ENCODE measurements at places on chromosomes 5 and 9.

DNA sequence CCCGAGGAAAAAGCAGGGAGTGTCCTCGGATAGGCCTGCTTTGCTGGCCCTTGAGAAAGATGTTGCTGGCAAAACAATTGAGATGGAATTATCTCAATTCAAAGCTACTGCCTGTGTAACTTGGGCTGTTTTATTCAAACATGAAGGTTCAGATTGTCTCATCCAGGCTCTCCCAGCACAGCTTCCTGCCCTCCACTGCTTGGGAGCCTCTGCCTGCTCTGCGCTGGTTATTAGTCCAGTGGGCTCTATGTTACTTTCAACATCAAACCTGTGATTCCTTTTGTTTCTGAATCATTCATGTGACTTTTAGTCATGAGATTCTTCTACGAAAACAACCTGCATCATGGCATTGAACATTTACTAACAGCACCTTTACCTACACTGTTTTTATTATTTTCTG lies 123.2 kb downstream of the SNCAIP start:
- DNase-seq: no peak

- DNase-seq: peak; percentile 80
Measured at GRCh38 chr9:81410201-81410600, 279.1 kb downstream of the TLE1 start.

- DNase-seq: no peak
Measured at GRCh38 chr9:25994605-25995004, 316.4 kb upstream of the TUSC1 start.

DNA sequence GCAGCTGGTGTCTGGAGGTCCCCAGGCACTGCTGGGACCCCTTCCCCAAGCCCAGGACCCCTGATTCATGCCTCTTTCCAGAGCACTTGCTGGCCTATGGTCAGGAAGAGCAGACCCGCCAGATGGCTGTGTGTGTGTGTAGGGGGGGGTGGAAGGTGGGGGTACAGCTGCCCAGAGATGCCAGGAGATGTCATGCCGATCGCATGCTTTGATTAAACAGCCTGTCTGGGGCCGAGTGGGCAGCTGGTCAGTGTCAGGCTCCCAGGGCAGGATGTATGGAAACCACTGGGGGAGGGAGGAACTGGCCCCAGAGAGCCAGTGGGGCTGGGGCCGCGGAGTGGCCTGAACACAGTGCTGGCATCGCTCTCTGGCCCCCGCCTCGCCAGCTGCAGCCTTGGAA lies 23.7 kb downstream of the RXRA start:
- DNase-seq: no peak

DNA sequence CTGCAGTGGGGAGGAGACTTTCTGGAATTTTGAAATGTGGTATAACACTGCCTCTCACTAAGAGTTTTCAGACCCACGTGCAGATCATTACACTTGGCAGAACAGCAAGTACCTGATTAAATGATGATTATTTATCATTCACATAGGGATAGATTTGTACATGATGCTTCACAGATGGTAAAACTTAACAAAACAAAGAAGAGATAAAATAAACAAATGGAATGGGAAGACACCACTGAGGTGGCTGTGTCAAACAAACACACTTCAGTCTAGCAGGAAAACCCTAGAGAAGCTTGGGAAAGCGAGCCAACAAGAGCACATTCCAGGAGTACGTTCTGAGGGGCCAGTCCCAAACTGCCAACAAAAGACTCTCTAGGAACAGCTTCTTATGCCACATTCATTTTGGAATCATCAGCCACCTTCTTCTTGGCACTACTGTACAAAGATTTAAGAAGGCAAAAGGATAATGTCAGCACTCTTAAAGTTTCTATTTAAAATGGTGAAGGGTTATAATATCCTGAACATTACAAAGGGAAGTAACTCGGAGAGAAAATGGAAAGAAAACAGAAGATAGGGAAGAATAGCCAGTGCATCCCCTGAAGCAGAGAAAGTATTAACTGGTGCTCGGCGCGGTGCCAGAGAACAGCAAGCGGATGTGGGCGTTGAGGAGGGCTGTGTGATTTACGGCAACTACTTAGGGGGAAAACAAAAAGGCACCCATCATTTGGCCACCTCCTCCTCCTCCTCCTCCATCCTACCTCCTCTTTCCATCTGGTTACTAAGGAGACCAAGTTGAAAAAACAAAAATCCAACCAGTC lies 1.6 kb downstream of the MED27 start:
- DNase-seq: peak; percentile 9

DNA sequence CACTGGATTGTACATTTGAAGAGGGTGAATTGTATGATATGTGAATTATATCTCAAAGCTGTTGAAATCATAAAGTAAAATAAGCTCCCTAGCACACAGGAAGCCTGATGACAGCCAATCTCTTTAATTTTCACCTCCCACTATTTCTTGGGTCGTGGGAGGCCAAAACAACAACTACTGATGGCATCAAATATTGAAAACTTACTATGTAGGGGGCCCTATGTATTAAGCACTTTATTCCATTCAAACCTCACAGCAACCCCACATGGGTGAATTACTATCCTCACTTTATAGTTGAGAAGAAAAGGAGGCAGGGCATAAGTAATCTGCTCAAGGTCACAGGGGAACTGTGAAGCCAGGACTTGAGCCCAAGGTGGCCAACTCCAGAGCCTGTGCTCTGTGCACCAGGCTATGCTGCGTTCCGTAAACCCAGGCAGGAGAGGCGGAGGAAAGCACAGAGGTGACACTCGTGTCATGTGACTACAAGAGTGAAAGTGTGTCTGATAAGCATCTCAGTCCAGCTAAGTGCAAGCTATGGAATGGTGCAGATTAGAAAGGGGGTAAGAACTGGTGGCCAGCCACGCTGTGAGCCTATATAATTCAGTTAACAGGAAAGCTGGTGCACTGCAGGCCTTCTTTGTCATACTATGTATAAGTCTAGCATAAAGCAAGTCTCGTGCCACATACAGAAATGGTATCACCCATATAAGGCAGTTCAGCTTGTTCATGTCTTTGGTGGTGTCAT lies 221.0 kb downstream of the DCP2 start:
- no peak for DNase-seq

DNA sequence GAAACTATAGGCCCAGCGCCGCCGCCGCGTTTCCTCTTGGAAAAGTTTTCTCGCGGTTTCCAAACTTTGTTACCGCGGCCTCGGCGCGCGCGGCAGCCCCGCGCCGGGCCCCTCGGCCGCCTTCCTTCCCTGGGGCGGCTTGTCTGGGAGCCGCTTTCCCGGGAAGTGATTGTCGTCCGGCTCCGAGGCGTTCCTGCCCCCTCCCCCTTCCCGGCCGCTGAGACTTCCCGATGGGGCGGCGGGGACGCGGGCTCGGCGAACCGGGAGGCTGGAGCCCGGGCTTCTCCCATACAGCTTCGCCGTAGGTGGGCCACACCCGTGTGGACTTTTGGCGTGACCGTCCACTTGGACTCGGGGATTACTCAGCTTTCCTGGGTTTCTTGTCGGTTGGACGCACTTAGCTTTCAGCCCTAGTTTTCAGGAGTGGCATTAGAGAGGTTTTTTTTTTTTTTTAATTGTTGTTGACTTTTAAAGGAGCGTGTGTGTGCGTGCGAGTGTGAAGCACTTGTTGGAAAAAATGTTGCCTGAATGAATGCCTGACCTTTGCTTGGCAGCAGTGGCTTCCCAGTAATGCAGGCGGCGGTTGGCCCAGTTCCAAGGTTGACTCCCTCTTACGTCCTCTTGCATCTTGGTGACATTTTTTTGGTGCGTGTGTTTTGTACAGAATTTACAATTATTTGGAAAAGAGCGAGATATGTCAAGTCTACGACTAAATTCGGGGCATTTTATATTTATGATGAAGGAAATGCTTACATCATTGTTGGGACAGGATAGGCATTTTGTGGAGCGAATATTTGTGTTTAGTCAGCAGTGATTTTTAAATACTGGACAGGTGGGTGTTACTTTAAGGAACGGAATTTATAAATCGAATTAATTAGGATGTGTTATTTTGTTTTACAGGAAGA lies 821 bp downstream of the CTNNA1 start:
- peak; percentile 92 for DNase-seq

DNA sequence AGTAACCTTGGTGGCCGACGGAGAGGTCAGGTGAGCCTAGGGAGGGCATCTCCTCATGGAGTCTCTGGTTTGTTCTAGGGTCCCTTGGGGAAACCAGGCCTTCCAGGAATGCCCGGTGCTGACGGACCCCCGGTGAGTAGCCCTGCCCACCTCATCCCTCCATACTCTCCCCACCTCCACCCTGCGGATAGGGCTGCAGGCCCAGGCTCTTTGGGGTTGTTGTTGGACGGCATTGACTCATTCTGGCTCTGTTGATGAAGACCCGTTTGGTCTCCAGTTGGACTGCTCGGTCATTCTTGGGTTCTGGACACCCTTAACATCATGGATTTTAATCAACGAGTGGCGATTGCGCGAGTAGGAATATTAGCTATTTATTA lies 112.3 kb upstream of the FCN2 start:
- no peak for DNase-seq

GRCh38 chr9:127572961-127573721 lies 38.9 kb upstream of the STXBP1 start:
- DNase-seq: peak; percentile 86

DNA sequence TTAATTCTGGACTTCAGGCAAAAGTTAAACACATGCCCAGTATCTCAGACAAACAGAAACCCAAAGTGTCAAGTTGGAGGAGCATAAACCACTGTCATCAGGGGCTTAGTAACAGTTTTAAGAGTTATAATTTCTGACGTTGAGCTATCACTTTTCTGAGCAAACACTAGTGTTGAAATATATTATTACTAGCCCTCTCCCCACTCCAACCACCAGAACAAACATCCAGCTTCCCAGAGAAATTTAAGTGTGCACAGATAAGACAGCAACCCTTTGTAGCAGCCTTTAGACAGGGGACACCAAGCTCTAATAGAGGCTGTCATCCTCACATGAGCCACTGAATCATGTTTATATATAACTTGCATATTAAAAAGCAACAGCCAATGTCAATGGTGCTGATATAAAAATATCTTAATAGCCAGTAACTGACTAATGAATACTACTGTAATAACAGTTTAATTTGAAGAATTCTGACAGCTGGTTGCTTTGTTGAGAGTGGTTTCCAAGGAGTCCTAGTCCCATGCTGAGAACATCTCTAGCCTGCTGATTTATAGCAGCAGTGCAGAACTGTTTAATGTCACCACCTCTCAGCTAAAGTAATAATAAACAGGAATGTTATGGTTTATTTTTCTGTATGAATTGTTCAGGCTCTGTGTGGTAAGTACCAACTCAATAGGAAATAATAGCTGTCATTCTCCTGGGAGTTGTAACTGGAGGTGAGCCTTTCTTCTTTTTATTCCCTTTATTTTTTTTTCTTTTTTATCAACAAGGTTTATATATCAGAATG lies 528.7 kb upstream of the ZNF608 start:
- DNase-seq: peak; percentile 61

- DNase-seq: no peak
Measured at GRCh38 chr5:177045631-177046030, 23.1 kb downstream of the ZNF346 start.

DNA sequence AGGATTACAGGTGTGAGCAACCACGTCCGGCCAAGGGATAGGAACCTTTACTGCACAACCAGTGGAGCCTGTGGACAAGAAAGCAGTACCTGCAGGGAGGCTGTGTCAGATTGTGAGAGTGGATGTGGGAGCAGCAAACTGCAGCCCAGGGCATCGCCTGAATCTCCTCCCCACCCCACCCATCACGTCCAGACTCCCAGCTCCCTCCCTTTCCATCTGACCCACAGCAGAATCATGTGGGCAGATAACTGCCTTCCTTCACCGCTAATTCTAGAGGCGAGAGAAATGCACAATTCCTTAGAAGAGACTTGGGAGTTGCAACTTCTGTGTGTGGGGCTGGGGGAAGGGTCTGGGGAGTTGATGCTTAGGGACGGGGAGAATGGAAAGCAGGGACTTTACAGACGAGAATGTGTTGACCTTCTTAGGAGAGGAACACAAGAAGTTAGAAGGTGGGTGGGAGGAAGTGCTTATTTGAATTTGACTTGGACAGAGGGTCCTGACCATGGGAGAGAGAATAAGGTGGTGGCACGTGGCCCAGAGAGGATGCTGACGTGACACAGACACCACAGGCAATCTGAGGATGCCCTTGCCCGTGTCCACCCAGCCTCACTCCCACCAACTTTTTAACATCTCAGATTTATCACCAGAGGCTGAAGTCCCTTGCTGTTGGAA lies 4.5 kb upstream of the LCP2 start:
- DNase-seq: no peak

- DNase-seq: peak; percentile 26
Measured at GRCh38 chr5:83947763-83948162, 227.1 kb upstream of the HAPLN1 start.

DNA sequence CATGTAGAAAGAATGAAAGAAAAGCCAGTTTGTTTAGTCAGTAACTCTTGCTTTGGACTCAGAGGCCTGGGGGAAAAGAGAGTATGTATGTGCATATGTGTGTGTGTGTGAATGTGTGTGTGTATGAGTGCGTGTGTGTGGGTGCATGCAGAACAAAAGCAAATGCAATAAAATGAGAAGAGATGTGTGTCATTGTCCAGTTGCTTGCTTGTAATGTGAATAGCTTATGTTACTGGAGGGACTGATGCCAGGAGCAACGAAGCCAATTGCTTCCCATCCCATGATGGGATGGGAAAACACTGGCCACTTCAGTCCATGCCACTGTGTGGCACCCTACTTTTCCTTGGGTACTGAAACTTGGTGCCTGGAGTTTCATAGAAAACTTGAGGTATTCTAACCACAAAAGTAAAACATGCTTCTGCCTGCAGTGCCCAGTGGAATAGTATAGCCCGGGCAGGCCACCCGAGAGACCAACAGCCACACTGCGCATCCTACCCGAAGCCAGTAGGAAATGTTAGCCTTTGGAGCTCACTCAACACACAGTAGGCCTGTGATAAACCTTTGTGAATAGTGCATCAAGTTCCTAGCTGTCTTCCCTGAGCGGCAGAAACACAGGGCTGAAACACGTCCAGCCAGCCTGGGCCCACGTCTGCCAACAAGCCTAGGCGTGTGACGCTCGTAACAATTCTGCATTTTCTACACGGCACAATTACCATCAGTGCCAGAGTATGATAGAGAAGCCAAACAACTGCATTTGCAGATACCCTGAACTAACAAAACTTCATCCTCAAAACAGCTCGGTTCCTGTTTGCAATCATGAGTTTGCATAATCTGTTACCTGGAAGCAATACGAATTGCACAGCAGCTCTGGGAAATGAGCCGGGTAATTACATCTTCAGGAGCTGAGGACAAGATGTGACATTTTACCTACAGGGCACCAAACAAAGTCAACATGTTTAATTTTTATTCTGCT lies 198.1 kb downstream of the SYK start:
- peak; percentile 14 for DNase-seq

DNA sequence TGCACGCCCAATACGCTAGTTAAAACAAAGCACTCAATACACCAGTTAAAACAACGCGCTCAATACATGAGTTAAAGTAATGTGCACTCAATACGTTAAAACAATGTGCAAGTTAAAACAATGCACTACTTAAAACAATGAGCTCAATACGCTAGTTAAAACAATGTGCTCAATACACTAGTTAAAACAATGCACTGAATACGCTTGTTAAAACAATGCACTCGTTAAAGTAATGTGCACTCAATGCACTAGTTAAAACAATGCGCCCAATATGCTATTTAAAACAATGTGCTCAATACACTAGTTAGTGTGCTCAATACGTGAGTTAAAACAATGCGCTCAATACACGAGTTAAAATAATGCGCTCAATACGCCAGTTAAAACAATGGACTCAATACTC lies 185.0 kb downstream of the TRIO start:
- no peak for DNase-seq

All from fibroblast of skin of scalp (primary cell).